ENCODE measurements at places on chromosomes 16 and 17.
A peak's percentile ranks its signal among the peaks of the same experiment; 100 is the strongest.

- no peak for DNase-seq
Measured at GRCh38 chr17:60154616-60155426, 5.0 kb downstream of the CA4 start.

- DNase-seq, result no peak
Measured at GRCh38 chr17:40071313-40072039, 8.7 kb downstream of the THRA start.

DNA sequence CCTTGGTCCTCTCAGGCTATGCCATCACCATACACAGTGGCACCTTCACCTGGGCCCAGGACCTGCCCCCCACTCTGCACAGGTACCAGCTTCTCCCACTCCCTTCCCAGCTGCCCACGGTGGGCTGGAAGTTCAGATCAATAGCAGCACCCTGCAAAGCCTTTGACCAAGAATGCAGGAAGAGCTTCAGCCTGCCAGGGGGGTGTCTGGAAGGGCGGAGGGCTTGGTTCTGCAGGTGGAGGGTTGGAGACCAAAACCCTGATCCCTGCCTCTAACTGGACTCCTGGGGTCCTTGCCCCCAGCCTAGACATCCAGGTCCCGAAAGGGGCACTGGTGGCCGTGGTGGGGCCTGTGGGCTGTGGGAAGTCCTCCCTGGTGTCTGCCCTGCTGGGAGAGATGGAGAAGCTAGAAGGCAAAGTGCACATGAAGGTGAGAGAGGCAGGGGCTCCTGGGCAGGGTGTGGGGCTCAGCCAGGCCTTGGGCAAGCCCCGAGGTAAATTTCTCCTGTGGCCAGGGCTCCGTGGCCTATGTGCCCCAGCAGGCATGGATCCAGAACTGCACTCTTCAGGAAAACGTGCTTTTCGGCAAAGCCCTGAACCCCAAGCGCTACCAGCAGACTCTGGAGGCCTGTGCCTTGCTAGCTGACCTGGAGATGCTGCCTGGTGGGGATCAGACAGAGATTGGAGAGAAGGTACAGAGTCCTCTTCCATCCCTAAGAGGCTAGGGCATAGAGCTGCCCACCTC lies 34.3 kb downstream of the ABCC3 start:
- no peak for DNase-seq

DNA sequence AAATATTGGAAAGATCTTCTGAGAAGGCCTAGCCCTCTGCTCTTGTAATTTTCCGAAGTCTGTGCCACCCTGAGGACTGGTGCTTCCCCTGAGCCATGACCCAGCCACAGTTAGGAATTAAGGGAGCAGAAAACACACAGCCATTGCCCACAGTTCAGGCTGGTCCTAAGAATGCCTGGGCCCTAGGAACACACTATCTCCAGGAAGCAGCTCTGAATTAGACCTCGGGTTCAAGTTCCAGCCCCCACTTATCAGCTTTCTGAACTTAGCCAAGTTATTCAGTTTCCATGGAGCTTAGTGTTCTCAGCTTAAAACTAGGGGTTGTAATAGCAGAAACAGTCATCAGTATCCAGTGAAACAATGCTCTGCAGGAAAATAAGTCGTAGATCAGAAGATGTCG lies 56.0 kb downstream of the CDH13 start:
- no peak for DNase-seq

DNA sequence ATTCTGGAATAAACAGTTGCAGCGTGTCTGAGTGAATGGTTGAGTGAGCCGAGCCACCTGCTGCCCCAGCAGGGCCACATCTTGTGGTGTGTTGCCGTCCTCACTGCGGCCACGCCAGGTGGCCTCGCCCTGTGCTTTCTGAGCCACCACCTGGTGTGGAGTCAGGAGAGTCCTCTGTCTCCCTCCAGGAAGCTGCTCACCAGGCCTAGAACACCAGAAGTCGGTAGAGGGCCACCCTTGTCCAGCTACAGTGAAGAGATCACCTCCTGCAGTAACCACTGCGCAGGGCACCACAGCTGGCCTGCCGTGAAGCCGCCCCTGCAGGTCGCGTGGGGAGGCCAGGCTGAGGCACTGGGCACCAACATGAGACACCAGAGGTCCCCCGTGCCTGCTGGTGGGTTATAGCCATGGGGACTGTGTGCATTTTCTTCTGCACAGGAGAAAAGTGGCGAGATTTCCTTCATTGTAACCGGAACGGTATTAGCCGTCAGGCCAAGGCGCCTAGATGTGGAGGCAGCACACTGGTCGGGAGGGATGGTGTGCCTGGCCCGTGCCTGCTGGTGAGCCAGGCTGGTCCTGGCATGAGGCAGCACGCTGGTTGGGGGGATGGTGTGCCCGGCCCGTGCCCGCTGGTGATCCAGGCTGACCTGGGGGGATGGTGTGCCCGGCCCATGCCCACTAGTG lies 28.9 kb upstream of the FOXK2 start:
- peak; percentile 53 for DNase-seq

DNA sequence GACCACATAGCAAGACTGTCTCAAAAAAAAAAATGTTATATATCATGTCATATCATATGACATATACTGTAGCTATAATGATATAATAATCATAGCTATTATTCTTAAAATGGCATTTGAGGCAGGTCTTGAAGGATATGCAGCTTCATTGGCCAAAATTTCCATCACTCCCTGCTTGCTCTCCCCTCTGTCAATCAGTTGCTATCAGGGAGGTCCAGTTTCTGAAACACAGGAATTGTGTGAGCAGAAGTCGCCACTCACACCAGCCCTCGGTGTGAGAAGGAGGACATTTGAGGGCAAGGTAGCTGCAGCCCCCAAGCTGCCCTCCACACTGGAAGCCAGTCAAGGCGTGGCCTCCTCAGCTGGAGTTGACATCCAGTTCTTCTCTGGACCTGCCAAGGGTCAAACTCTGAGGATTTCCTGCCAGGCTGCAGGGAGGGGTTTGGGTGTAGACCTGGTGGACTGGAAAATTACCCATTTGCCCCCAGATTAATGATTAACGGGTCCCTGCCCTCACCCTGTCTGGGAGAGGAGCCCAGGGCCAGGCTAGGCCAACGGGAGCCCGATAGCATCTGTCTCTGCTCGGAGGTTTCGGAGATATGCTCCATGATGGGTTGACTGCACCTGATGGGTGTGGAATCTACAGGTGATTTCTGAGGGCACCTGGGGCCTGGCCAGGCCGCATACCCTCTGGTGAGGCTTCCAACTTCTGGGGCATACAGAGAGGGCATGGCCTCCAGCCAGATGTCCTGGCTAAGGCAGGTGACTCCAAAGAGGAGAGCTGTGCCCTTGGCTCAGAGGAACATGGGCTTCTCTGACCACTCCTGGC lies 18.8 kb downstream of the WNT9B start:
- no peak for DNase-seq

DNA sequence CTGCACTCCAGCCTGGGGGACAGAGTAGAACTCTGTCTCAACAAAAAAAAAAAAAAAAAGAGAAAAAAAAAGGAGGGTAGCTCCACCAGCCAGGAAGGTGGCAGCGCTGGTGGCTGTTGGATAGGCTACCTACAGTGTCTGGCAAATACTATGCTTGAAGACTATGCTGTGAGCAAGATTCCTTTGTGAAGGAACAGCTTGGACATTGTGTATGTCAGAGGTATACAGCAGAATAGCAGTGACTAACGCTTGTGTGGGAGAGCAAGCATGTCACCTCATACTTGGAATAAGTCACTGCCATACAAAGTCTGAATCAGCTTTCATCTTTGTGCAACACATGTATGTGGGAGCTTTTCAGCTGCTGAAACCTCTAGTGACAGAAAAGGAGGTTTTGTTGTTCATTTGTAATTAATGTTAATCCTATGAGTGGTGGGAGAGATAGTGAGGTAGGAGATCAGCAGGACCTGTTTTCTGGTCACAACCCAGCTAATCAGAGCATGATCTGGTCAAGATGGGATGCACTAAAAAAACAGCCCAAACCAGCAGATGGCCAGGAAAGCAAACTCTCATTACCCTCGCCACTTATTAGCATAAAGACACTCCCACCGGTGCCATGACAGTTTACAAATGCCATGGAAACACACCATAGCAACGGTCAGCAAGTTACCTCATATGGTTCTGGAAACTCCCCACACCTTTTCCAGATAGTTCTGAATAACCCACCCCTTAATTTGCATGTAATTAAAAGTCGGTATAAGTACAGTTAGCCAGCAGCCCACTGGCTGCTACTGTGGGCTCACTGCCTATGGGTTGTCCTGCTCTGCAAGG lies 6.8 kb upstream of the ITGAD start:
- DNase-seq, result no peak

DNA sequence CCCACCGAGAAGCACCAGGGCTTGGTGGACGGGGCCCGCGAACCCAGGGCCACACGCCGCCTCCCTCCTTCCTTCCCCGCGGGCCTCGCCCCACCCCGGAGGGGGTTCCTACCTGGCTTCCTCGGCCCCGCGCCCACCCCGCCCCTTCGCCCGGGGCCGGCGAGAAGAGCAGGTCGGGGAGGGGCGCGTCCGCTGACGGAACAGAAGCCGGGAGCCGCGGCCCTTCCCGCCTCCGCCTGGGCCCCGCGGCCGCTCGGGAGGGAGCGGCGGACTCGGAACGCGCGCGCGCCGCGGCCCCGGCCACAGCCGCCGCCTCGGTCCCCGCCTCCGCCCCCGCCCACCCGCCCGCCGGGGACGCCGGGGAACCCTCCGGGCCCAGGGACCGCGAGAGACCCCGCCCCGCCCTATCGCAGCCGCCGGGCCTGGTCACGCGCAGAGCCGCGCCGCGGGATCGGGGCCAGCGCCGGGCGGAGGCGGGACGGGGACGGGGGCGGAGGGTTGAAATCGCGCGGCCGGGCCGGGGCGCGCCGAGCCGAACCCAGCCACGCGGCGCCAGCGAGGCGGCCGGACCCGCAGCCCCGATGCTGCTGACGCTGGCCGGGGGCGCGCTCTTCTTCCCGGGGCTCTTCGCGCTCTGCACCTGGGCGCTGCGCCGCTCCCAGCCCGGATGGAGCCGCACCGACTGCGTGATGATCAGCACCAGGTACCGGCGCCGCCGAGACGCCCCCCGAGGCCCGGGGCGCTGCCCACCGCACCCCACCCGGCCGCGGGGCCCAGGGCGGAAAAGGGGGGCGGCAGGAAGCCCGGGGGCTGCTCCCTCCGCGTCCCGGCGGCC lies at the start of gene TLCD3A:
Gene TLCD3A (plus strand): TSS at position 530 of the 835 bp plus-strand sequence. CDS start 52 bp downstream, at position 582.
- peak; percentile 18 for DNase-seq

DNA sequence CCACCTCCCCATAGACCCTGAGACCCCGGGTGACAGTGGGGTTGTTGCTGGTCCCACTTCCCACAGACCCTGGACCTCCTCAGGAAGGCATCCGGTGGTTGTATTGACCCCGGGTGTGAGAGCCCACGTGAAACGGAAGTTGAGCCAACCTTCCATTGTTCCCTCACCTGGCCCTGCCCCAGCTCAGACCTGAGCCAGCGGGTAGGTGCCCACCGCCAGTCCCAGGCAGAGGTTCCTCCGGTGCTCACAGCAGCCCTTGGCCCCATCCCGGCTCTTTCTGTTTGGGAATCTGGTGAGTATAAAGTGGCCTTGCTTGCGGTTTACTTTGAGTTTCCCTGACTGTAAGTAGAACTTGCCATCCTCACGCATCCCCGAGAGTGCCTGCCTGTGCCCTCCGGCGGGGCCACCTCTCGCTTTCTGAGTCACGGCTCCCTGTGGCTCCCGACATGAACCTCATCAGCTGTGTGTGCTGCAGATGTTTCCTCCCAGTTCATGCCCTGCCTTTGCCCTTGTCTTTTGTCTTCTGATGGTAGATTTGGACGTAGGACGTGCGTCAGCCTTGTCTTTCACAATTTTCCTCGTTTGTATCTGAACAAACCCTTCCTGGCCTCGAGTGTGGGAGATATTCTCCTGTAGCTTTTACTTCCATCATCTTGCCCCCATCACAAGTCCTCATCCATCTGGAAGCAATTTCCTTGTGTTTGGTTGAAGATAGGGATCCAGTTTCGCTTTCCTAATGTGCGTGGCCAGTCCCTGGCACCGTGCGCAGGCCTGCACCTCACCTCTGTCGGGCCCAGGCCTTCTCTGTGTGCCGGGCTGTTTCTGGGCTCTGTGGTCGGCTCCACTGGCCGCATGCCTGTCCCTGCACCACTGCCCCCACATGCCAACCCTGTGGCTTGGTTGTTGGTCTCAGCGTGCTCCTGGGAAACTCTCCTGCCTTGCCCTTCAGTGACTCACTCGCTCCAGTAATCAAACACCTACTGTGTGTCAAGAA lies 76.0 kb downstream of the METRNL start:
- DNase-seq, result no peak

DNA sequence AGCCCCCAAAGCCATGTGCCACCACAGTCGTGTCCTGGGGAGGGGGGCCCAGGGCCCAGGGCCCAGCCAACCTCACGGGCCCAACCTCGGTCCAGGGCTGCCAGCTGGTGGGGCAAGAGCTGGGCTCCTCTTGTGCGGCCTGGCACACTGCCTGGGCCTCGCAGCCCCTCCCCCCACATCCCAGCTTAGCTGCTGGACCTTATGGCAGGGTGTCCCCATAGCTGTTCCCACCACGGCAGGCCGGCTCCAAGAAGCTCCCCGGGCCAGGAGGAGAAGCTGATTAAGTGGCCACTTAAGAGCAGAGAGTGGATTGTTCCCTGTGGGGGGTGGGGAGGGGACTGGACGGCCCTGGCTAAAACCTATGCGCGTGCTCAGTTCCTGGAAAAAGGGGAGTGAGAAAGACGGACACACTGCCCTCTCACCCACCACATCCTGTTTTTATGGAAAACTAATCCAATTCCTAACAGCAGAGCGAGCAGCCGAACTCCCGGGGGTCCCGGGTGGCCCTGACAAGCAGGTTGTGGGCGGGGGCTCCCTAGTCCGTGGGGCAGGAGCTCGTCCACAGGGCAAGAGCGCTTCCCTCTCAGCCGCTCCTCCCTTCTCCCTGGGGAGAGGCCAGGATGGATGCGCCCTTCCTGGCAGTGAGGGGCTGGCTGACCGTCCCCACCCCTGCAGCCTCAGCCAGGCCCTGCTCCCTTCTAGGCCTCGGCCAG lies 16.8 kb downstream of the PIEZO1 start:
- DNase-seq, result no peak

- DNase-seq, result no peak
Measured at GRCh38 chr17:14513835-14514234, 213.0 kb downstream of the HS3ST3B1 start.

DNA sequence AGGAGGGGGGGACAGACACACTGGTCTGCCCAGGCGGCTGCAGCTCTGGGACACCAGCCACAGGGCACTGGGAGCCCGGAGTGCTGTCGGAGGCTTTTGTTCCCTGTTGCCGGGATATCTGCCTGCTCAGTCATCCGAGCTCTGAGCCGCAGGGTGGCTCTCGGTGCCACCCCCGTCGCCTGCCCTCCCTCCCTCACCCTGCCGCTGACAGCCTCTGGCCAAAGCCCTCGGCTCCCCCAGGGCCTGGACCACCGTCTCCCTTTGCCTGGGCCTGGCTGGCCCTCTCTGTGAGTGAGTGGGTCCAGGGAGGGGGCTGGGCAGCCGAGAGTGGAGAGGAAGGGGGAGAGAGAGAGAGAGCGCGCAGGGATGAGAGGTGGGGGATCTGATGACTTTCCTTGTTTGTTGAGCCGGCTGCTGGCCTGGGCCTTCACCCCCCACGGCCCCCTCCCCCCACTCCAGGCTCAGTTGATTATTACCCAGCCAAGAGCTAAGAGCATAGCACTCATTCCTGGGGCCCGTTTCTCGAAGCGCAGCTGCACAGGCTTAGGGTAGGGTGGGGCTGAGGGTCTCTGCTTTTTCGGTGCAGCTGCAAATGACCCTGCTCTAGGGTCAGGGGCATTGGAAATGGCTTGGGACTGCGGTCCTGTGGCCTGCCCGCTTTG lies 2.7 kb downstream of the FOXJ1 start:
- no peak for DNase-seq

GRCh38 chr17:39235555-39236449 lies 10.1 kb upstream of the STAC2 start:
- DNase-seq, result peak; percentile 97
